HTR-8/SVneo (cell line): ENCODE measurements at places on chromosomes 6 and 20.
A peak's percentile ranks its signal among the peaks of the same experiment; 100 is the strongest.

DNA sequence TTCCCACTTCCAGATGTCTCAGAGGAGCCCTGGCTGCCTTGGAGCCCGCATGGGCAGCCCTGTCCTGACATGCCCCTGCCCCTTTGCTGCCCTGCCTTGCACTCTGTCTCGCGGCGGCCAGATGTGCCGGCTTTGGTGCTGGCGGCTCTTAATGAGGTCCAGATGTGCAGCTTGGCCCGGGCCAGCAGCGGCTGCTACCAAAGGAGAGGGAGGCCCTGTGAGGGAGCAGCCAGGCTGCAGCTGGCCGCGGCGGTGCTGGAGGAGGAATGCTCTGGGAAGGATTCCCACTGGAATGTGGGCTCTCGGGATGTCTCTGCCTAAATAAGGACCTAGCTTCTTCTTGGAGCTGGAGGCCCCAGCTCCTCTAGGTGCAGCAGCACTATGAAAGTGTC, 72.4 kb downstream of the FGD2 start:
- DNase-seq: no peak

- DNase-seq: no peak
These were observed 83.2 kb downstream of the TIAM2 start for GRCh38 chr6:155078331-155078745.

GRCh38 chr20:62430311-62430853, 3.0 kb upstream of the RBBP8NL start:
- no peak for DNase-seq

GRCh38 chr6:108650781-108651180, 90.1 kb downstream of the FOXO3 start:
- no peak for DNase-seq

DNA sequence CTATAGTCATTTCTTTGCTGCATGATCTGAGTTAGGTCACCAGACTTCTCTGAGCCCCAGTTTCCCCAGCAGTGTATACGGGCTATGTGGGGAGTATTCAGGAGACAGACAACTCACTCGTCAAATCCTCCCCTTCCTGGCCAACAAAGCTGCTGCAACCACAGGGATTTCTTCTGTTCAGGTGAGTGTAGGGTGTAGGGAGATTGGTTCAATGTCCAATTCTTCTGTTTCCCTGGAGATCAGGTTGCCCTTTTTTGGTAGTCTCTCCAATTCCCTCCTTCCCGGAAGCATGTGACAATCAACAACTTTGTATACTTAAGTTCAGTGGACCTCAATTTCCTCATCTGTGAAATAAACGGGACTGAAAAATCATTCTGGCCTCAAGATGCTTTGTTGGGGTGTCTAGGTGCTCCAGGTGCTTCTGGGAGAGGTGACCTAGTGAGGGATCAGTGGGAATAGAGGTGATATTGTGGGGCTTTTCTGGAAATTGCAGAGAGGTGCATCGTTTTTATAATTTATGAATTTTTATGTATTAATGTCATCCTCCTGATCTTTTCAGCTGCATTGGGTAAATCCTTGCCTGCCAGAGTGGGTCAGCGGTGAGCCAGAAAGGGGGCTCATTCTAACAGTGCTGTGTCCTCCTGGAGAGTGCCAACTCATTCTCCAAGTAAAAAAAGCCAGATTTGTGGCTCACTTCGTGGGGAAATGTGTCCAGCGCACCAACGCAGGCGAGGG, 594 bp upstream of the CDKN1A start:
- DNase-seq: no peak

DNA sequence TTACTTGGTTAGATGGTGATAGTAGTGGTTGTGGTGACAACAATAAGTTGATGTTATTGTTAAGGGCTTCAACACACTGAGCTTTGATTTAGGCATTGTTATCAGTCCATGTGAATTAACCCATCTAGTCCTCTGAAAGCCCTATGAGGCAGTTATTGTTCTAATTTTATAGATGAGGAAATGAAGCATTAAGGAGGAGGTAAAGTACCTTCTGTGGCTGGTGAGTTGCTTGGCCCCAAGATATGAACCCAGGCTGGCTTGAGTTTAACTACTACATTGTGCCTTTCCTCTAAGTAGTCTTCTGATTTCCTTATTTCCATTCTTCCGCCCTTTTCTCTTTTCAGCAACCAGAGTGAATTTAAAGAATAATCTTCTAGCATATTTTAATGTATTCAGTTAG, 81.7 kb downstream of the QKI start:
- no peak for DNase-seq

DNA sequence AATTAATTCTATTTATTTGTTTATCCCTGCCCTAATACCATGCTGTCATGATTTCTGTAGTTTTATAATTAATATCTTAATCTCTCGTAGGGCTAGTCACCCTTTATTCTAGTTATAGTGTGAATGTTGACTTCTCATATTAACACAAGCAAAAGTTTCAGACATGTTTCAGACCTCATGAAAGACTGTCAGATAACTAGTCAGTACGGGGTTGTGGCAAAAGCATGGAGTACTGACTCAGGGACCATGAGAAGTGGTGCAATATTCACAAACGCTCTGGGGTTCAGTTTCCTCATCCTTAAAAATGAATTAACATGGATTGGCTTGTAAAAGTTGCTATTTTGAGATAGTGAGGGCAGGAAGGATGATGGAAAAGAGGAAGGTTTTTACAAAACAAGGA, 148.9 kb downstream of the TMEM200A start:
- DNase-seq: no peak

GRCh38 chr6:25042036-25042521, 106.3 kb upstream of the RIPOR2 start:
- DNase-seq: no peak

DNA sequence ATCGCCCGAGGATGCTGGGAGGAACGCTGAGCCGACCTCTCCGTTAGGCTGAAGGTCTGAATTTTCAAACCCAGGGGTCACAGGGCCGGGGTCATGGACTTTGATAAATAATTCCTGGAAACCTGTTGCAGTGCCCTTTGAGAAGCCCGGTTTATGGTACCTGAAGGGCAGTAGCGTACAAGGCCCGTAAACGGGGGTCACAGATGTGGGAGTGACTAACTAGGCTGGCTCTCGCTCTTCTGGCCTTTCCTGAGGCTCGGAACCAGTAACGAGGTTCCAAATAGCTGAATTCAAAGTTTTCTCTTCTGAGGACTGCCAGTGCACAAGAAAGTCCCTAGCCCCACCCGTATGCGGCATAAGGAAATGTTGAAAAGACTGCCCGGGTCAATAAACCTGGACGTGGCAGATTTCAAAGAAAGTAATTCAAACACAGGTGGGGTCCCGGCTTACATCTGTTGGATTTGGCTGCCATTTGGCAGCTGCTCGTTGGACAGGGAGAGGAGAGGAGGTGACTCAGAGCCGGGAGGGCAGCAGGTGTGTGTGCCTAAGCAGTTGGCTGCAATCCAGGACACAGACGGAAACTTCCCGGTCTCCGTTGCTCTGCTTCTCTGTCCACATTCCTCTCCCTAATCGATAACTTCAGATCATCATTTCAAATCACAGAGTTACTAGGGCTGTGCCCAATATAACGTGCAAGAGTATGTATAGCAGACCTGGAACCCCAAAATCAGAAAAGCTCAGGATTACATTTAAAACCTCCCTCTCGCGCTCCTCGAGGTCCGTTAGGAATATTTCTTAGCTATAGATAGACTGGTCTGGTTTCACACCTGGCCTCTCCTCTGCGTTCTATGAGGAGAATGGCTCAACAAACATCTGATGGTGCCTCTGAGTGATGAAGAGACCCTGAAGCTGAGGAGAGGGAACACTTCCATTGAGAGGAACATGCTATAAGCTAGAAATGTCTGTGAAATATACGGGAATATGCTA, 765 bp upstream of the GMDS start:
- DNase-seq: no peak

DNA sequence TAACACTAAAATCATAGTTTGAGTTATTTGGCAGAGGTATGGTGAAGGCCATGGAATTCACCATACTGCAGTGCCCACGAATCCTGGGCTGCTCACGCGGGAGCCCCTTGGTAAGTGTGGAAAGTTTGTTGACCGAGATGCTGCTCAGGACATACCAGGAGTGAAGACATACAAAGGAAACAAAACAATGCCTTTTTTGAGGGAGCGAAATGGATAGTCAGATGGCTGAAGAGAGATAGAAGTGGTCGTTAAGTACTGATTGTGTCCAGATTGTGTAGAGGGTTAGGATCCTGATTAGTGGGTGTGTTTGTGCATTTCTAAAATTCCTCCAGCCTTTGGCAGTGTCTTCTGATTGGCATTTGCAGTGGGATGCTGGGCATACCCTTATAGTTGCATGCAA, 83.0 kb downstream of the SOBP start:
- no peak for DNase-seq

GRCh38 chr20:4897600-4897999, 103.7 kb downstream of the SLC23A2 start:
- DNase-seq: no peak

GRCh38 chr6:21033575-21034026, 499.3 kb downstream of the CDKAL1 start:
- no peak for DNase-seq

- DNase-seq: no peak
These were observed 10.7 kb downstream of the TUBB start for GRCh38 chr6:30730601-30731435.

DNA sequence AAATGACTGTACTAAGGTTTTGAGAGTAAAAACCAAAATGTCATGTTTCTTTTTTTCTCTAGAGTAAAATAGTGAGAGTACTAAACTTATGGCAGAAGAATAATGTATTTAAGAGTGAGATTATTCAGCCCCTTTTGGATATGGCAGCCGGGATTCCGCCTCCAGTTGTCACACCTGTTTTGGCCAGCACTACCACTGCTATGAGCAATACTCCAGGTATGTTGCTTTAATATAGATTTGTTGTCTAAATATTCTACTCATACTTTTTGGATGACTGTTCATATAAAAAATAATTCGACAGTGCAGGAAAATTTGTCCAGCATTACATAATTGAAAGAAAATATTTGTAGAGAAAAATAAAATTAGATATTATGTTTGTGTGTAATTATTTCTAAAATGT, 59.5 kb downstream of the SCAF8 start:
- no peak for DNase-seq

DNA sequence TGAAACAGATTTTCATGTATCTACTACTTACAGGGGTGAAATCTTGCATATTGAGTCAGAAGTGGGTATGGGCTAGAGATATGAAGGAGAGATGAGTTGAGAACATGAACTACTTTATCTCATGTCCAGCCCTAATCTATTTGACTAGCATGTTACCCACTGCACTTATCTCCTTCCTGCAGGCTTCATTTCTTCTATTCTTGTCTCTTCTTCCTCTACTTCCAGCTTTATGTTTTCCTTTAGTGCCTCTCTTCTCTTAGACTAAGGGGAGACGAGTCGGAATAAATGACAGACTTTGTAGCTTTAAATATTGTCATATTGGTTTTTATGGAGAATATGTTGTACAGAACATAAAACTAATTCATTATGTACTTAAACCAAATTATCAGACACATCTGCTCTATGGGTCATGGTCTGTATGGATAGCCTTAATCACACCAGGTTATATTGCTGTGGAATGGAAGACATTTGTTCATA, 5.3 kb downstream of the RAB32 start:
- no peak for DNase-seq

GRCh38 chr6:141326426-141326825, 806.3 kb upstream of the GJE1 start:
- peak; percentile 41 for DNase-seq

DNA sequence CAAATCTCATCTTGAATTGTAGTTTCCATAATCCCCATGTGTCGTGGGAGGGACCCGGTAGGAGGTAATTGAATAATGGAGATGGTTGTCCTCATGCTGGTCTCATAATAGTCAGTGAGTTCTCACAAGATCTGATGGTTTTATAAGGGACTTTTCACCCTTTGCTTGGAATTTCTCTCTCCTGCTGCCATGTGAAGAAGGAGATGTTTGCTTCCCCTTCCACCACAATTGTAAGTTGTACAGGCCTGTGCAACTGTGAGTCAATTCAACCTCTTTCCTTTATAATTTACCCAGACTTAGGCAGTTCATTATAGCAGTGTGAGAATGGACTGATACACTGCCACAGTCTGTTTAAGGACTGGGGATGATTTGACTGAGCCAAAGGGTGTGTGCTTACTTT, 44.7 kb downstream of the NKAIN2 start:
- no peak for DNase-seq

DNA sequence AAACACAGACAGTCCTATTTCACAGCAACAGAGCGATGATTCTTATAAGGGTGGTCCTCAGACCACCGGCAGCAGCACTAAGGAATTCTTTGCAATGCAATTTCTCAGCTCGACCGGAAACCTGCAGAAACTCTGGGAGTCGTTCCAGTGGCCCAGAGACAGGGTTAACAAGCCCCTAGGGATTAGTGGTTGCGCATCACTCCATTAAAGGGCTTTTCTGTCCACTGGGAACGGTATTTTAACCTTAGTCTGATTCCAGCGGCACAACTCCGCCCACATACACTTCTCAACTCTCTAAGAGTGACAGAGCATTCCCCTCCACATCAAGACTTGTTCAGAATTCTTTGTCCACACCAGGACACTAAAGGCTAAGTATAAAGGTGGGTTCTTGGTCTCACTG, 341.5 kb downstream of the TFAP2A start:
- DNase-seq: no peak

DNA sequence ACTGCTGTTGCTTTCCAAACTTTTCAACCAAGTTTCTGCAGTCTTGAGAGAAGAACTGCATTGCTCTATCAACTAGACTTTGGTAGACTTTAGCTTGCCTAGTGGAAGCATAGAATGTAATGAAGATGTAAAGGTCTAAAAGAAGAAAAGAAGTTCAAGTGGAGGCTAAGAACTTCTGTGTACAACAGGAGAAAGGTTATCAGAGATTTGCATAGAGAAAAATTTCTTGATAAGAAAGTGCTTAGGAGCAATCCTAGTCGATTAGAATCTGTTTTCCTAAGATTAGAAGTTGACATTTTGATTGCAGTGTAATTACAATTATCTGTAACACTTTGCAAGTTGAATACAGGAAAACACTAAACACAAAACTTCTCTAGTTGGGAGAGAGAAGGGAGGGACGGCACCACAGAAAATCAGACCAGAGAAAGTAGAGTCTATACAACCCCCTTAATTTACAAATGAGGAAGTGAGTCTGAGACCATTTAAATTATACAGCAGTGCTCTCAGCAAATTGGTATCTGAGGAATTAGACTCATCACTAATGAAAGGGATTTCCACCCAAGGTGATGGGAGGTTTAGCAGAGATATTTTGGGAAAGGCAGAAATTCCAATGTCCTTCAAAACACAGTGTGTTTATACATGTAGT, 194.3 kb upstream of the MARCKS start:
- no peak for DNase-seq

DNA sequence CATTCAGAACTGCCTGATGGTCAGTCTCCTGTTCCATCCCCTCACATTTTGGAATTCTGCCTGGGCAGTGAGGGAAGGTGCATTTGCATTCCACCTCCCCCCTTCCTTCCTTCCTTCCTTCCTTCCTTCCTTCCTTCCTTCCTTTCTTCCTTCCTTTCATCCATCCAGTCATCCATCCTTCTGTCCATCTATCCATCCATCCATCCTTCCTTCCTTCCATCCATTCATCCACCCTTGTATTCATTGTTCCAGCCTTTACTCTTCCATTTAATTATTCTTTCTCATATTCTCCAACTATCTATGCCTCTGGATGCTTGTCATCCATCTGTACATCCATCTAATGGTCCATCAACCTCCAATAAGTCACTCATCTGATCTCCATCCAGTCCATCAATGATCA, 14.0 kb downstream of the PCK1 start:
- DNase-seq: no peak
